ENCODE measurements at places on chromosomes 16 and 17.

DNA sequence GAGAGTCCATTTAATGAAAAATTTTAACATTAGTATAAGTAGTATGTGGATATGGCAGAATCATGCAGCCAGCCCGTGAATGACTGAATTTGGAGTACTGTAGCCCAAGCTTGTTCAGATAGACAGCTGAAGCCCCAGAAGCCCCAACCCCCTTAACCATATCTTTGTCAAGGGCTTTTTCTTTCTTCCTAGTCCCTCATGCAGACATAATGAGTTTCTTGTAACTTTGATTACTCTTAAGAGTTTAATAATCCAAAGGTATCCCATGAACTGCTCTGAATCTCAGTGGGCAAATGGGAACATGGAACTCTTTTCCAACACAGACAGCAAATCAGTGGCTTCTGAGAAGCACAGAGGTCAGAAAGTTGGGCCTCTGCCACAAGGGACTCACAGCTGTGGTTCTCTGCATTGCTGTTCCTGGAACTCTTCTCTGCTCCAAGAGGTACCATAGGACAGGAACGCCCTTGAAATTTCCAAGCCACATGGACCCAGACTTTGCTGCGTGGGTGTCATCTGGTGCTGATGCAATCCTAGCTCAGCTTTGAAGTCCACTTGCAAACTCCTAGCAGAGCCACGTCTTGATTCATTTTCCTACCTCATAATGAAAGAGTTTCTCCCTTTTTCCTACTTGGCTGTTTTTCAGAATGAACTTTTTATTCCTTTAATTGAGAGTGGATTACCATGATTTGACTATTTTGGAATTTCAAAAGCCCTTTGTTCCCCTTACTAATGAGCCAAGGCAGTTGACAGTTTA, 18.1 kb downstream of the LYRM1 start:
- peak; percentile 14 for DNase-seq

DNA sequence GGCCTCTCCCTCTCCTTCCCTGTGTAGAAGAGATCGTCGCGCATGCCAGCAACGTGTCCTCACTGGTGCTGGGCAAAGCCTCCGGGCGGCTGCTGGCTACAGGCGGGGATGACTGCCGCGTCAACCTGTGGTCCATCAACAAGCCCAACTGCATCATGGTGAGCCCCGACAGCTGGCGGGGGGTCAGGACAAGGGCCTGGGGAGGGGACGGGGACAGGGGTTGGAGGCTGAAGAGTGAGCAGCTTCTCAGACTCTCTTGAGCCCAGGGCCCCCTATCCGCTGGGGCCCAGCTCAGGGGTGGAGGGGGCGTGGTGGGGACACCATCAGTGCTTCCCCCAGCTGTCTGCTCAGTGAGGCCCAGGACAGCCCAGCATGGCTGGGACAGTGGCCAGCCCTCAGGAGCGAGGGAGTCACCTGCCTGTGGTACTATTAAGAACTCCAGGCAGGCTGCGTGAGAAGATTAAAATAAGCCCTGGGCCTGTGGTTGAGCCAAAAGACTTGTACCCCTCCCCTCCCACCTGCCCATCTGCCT, 6.2 kb downstream of the KATNB1 start:
- DNase-seq = no peak

DNA sequence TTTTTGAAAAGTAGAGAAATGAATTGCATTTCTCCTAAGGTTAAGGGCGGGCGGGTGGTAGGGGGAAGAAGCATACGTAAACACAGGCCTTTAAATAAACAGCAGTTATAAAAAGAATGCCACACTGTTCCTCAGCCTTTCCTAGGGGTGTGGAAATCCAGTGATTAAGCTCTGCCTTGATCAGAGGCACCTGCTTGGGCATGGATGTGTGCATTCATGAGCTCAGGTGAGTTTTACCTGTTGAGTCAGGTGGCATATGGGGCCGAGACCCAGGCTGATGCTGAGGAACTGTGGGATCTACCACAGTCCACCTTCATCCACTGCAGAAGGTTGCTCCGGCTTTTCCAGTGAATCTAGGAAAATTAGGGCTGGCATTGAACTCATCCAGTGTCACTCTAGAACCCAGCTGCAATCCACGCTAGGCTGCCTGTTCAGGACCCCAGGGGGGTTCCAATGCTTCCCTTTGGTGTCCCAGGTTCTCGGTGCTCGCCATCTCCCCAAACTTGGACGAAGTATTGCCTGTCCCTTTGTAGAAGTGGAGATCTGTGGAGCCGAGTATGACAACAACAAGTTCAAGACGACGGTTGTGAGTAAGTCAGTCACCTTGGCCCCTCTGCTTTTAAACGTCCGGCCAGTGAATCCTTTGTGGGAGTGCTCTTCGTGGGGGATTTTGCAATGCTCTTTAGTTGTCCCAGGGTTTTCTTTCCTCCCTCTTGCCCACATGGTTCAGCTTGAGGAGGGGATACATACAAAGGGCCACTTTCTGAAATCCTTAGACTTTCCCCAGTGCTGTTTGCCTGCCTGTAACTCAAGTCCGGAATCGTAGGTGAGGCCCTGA, 72.7 kb downstream of the SDR42E1 start:
- DNase-seq = no peak

DNA sequence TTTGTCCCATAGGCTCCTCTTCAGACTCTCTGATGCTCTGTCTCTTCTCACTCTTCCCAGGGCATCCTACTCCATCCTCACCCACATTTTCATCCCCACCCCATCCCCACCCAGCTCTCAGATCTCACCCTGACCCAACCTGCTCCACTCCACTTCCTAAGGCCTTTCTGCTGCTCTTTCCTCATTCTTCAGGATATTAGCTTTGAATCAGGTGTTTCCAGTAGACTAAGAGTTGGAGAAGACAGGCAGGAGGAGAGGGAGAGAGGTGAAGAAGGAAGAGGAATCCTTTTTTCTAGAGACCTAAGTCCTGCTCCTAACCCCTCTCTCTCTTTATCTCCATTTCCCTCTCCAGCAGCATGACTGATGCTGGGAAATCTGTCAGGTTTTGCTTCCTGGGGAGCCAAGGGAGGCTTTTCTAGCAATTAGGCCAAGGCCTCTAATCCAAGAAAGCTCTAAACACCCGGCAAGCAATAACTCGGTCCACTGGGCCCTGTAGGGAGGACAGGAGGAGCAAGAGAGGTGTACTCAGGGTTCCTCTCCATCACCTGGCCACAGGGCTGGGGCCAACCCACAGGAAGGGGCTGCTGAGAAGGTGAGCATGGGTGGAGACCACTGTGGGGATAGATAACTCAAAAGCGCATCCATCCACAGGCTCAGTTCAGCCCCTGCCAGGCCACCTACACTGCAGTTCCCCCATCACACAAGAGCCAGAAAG, 133.3 kb downstream of the TMEM132E start:
- DNase-seq = no peak

DNA sequence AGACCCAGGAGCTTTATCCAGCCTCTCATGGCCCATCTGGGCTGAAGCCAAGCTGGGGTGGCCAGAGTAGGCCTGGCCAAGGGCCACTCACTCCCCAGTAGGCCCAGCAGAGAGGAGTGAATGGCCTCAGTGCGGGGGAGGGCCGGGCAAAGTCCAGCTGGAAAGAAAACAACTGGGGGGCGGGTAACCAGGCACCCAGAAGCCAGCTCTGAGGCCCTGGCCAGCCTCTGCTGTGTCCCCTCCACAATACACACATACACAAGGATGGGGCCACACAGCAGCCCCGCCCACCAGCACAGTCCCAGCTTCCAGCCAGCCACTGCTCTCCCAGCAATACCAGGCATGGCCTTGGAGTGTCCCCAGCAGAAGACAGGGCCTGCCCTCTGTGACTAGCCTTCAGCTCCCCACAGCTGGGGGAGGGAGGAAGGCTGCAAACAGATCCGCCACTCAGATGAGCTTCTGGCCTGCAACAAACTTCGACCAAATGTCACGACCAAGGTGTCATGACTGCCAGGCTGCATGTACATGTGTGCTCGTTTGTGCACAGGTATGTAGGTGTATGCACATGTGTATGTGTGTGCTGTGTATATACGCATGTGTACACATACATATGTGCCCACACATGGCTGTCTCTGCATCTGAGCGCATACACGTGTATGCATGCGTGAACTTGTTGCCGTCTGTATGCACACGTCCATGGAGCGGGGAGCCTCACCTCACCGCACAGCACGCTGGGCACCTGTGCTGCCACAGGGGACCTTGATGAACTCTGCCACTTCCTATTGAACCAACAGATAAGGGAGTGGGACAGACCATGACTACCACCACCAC, 5.0 kb downstream of the CARHSP1 start:
- peak; percentile 90 for DNase-seq

GRCh38 chr17:81534157-81535006, 6.2 kb downstream of the FSCN2 start:
- no peak for DNase-seq

DNA sequence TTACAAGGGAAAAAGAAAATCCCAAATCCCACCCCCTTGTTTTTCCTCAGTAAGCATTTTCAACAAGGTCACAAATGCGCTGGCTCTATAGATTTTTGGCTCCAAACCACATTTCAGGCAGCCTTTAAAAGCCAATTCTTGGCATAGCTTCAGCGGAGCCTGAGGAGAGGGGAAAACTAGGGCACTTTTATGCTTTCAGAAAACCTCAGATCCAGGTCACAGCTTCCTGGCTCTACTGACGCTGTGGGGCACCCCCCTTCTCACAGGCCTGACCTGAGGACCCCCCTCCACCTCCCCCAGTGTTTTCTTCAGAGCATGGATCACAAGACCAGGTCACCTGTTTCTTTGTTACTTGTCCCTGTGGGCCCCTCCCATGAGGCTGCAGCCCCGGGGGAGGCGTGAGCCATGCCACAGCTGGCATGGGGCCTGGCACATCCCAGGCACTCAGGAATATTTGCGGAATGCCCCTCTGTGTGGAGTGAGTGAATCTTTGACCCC, 30.1 kb upstream of the MTSS2 start:
- peak; percentile 21 for DNase-seq

GRCh38 chr17:47317119-47317518, 6.6 kb upstream of the EFCAB13 start:
- DNase-seq = no peak

DNA sequence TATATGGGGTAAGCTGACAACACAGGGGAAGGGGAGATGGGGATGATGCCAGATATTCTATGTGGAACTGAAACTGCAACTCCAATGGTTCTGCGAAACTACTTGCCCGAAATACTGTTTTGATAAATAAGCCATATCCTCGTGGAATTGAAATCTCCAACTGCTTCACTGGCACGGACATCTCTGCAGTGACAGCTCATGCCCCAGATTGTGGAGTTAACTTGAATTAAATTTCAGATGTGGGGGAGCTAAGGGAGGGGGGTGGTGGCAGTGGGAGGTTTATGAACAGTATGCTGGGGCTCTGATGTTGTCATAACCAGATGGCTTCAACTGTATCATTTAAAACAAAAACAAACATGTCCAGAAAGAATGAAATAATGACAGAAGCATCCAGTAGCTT, 21.8 kb downstream of the NXPH3 start:
- no peak for DNase-seq

GRCh38 chr16:50093607-50094539, 28.1 kb downstream of the HEATR3 start:
- no peak for DNase-seq

DNA sequence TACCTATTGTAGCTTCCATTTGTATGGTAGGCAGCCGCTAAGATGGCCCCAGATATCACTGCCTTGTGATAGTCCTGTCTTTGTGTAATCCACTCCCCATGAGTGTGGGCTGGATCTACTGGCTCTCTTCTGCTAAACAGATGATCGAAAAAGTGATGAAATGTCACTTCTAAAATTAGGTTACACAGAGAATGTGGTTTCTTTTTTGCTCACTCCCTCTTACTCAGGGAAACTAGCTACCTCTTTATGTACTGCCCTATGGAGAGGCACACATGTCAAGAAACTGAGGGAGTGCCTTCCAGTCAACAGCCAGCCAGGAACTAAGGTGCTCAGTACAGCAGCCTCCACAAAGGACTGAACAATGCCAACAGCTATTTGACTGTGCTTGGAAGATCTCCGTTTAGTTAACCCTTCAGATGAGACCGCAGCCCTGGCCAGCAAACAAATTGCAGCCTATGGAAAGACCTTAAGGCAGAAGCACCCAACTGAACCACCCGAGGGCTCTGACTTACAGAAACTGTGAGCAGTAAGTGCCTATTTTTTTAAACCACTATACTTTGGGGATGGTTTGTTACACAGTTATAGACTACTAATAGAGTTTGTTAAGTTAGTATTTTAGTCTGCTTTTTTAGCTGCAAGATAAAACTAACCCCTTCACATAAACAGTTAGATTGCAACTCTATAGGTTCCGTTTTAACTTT, 113.2 kb upstream of the MAF start:
- DNase-seq = no peak

DNA sequence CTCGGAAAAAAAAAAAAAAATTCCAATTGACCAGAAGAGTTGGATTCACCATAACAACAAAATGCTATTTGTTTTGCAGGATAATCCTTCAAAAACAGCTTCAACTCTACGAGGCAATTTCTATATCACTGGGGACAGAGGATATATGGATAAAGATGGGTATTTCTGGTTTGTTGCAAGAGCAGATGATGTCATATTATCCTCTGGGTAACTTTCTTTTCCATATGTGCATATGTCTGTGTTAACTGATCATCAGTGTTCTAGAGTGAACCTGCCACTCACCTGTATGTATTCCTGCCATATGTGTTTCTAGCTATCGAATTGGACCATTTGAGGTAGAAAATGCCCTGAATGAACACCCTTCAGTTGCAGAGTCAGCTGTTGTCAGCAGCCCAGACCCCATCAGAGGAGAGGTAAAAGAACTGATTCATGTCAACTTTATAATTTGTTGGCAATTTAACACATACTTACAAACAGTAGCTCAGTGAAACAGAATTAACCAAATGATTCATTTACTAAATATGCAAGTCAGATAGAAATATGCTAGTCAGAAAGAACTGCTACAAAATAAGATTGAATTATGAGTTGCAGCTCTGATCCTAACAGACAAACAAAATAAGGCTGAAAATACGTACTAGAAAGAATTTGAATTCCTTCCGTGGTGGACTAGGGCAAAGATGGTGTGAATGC, 14.2 kb downstream of the ERI2 start:
- no peak for DNase-seq

- DNase-seq = no peak
Observed at GRCh38 chr17:80101946-80102663, 724 bp downstream of the GAA start.

DNA sequence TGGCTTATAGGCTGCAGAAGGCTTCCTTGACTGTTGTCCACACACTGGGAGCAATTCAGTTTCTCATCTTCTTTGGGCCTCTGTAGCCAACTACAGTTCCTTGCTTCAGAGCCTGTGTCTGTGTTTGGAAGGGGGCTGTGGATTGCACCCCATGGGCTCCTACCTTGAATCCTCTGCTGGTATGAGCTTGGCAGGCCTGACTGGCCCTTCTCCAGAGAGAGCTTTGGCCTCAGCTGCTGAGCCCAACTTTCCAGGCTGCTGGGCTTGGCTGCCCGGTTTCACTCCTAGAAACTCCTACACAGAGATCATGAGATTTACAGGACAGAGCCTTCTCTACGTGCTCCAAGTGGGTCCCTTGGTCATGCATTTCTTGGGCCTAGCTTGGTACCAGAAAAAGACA, 354.4 kb downstream of the SNX29 start:
- DNase-seq = no peak

DNA sequence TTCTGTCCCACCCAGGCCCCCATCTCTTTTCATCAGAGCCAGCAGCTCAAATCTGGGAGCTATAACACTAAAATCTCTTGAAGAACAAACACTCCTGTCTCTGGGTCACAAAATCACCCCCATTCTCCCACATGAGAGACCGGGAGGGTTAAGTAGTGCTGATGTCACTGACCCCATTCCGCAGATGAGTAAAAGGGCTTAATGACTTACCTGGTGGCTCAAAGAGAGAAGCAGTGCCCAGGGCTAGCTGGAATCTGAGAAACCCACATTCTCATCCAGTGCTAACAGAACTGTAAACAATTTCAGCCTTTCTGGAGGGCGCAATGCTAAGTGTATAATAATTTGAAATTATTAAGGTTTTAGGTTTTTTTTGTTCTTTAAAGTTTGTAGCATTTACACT, 26.3 kb upstream of the LHX1 start:
- no peak for DNase-seq
